Lung (tissue), 17 donors: ENCODE measurements at places on chromosomes 7 and 10.

DNA sequence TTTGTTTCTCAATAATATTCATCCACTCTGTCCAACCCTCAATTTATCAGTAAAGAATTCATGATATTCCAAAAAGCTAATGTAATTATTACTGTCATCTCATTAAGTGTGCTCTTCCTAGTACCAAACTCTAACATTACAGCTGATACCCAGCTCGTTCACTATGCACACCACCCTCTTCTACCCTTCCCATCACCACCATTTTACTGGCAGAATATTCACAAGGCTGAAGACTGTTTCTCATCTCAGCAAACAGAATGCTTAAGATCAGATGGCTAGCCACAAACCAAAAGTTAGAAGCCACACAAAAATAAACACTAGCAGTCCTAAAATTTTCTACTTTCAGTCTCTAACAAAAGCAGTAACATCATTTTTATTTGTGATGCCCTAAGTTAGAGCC, 121.5 kb downstream of the SRPK2 start:
- DNase-seq: no peak

DNA sequence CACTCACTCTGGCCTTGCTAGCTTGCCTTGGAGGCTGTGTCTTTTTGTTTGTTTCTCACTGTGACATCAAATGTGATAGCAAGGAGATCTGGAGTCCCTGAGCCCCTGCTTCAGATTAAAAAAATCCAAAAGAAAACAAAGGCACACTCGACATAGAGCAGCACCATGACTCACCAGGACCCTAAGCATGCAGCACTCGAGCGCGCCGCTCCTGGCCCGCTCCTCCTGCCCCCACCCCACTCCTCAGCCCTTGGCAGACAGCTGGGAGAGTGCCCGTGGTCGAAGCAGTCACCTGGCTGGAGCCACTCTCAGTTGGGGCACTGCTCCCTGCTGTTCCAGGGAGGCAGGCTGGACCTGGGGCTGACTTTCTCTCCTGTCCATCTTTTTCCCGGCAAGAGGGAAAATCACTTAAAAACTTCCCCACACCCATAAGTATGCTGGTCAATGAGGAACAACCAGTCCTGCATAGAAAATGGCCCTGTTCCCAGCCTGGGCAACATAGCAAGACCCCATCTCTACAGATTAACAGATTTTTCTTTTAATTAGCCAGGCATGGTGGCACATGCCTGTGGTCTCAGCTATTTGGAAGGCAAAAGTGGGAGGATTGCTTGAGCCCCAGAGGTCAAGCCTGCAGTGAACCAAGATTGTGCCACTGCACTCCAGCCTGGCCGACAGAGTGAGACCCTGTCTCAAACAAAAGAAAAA, 128.4 kb downstream of the PAXIP1 start:
- DNase-seq: peak; percentile 56

- DNase-seq: no peak
Measured at GRCh38 chr10:44882166-44882720, 28.9 kb upstream of the TMEM72 start.

GRCh38 chr7:44615149-44615611, 8.8 kb downstream of the OGDH start:
- peak; percentile 40 for DNase-seq

DNA sequence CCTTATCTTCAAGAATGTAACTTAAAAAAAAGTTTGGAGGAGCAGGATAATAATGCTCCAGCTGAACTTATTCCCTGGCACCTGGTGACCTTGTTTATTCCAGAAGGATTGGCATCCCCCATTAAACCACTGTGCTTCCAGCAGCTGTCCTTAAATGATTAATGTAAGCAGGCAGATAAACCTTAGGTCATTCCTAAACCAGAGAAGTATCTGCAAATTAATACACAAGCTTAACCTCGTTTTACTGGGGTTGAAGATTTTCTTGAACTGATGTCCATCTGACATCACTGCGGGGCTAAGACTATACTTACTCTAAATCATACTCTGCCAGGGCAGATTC, 116.1 kb upstream of the PALS2 start:
- no peak for DNase-seq

- DNase-seq: no peak
Measured at GRCh38 chr10:4191894-4192293, 406.9 kb upstream of the KLF6 start.

- DNase-seq: no peak
Measured at GRCh38 chr7:119320316-119320715, 952.7 kb upstream of the KCND2 start.

- DNase-seq: peak; percentile 46
Measured at GRCh38 chr10:11684717-11685645, 57.2 kb upstream of the ECHDC3 start.

- no peak for DNase-seq
Measured at GRCh38 chr7:17611611-17612010, 313.2 kb downstream of the AHR start.

GRCh38 chr7:74101061-74101681, 17.6 kb downstream of the LIMK1 start:
- DNase-seq: no peak

DNA sequence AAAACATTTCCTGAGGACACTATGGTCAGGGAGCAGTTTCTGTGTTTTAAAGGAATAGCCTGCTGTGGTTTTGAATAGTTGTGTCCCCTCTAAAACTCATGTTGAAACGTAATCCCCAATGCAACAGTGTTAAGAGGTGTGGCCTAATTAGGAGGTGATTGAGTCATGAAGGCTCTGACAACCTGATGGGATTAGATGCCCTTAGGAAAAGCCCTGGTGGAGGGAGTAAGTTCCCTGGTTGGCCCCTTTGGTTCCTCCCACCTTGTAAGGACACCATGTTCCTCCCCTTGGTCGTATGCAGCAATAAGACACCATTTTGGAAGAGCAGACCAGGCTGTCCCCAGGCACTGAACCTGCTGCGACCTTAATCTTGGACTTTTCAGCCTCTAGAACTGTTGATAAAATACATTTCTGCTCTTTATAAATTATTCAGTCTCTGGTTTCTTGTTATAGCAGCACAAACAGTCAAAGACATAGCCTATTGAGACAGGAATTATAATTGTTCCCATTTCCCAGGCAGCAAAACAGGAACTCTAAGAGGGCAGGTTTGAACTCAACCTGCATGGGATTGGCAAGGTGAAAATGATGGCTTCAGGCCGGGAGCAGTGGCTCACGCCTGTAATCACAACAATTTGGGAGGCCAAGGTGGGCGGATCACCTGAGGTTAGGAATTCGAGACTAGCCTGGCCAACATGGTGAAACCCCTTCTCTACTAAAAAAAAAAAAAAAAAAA, 20.5 kb upstream of the TNS3 start:
- no peak for DNase-seq

- no peak for DNase-seq
Measured at GRCh38 chr10:58897708-58898107, 278.7 kb upstream of the PHYHIPL start.

GRCh38 chr7:45515346-45515745, 58.8 kb upstream of the ADCY1 start:
- no peak for DNase-seq

- DNase-seq: no peak
Measured at GRCh38 chr10:7577579-7577978, 89.2 kb downstream of the ITIH5 start.

GRCh38 chr7:50396856-50397255, 53.3 kb downstream of the FIGNL1 start:
- DNase-seq: no peak

DNA sequence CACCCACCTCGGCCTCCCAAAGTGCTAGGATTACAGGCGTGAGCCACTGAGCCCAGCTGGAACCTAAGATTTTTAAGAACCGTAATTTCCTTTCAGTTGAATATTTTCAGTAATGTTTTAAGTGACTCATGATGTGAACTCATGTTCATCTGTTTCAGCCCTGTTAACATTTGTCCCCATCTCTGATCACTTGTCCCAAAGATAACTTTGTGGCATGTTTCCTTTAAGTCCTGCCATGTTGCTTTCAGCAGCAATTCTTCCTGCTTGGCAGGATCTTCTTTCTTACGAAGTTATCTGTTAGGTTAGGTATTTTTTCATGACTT, 19.3 kb downstream of the ZRANB1 start:
- no peak for DNase-seq

GRCh38 chr10:13960603-13961002, 370.1 kb downstream of the FRMD4A start:
- no peak for DNase-seq

GRCh38 chr10:85641479-85642009, 725.1 kb downstream of the GRID1 start:
- peak; percentile 68 for DNase-seq

- peak; percentile 85 for DNase-seq
Measured at GRCh38 chr7:134856691-134857090, 77.3 kb downstream of the CALD1 start.

GRCh38 chr7:107914831-107915230, 23.8 kb downstream of the DLD start:
- no peak for DNase-seq

GRCh38 chr7:74569501-74570075, 87.9 kb upstream of the GTF2I start:
- DNase-seq: no peak

- no peak for DNase-seq
Measured at GRCh38 chr10:84531396-84531795, 203.0 kb downstream of the CCSER2 start.

- DNase-seq: no peak
Measured at GRCh38 chr7:128215281-128215680, 25.8 kb upstream of the LEP start.

DNA sequence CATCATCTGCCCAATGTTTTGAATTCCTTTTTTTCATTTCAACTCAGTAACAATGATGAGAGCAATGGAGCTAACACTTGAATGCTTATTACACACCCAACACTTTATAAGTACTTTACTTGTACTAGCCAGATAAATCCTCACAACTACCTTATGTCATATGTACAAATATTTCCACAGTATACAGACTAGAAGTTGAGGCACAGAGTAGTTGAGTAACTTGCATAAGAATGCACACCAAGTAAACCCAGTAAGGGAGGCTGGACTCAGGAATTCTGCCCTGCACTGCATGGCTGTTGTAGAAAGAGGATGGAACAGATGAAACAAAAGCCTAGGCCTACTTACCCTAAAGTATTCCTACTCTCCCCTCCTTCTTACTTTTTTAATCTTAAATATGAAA, 15.8 kb downstream of the DPY19L1 start:
- no peak for DNase-seq

DNA sequence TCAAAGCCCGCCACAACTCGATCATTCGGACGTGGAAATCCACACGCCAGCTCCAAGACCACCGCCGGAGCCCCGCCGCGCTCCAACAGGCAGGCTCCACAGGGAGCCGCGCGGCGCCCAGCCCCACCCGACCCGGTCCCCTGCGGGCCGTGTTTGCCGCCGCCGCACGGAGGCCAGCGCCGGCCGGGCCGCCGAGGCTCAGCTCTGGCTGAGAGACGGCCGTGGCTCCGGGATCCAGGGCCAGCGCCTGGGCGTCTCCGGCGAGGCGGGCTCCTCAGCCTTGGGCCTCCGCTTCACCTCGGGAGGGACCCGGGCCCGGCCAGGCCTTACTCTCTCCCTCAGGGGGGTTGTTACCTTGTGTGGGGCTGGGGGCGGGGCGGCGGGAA, 333 bp downstream of the SMNDC1 start:
- DNase-seq: no peak

- no peak for DNase-seq
Measured at GRCh38 chr10:89332123-89332633, 4.4 kb downstream of the IFIT3 start.

- DNase-seq: no peak
Measured at GRCh38 chr7:118575393-118575948, 351.0 kb downstream of the ANKRD7 start.

DNA sequence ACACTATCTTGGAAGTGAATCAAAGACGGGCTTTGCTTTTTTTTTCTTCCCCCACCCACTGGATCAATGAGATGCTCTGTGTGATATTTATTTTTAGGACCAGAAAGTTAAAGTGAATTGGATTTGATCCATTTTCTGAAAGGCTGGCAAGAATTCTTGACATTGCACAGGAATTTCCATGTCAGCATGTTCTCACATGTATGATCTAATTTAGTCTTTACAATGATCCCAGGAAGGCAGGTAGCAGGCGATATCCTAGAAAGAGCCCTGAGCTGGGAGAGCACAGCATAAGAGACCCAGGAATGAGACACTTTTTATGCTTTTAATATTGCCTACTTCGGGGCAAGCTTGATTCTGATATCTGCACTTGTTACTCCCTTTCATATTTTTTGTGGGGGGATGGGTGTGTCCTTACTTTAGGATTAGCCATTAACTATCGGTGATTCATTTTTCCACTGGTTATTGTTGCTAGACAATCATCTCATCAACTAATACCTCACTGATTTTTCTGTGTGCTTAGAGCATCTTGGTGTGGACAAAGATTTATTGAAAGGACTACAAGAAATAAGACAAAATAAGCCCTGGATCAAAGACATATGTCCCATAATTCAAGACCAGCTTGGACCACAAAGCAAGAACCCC, 58.1 kb downstream of the NRP1 start:
- DNase-seq: no peak
